Mesothelial cell of epicardium (in vitro differentiated cells): ENCODE measurements at places on chromosomes 12 and 14. TPM values are rescaled to one million over a fixed set of nuclear protein-coding genes. Genes with fewer than 3 reads are reported as not detected.

DNA sequence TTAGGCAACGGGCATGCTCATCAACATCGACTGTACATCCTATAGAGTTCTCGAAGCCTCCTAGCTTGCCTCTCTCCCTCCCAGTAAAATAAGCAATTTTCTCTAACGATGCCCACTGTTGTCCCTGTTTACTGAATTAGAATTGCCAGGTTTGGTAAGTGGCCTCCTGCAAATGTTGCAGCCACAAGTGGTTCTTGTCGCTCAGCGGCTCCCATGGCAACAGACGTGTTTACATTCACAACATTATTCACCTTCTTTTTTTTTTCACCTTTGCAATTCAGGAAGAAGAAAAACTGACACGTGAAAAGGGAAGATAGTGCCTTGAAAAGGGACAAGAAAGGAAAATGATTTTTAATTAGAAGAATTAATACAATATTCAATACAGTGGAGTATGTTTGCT, 100.9 kb upstream of the PKP2 start:
- no peak for DNase-seq

The TSPAN8 gene
- 0.38 to 0.89 TPM in 2 of 3 replicates, not detected in the other for total RNA-seq

The RASSF8 gene
- 60.6 to 62.8 TPM (median 61.8 TPM) in 3 replicates for total RNA-seq

The SRRM4 gene
- total RNA-seq, result 1.7 to 1.9 TPM (median 1.7 TPM) in 3 replicates

The CCDC196 gene
- total RNA-seq, result not detected in 3 replicates
